ENCODE measurements at places on chromosomes 1 and 21. TPM values are rescaled to one million over a fixed set of nuclear protein-coding genes. Genes with fewer than 3 reads are reported as not detected.
A peak's percentile ranks its signal among the peaks of the same experiment; 100 is the strongest.

DNA sequence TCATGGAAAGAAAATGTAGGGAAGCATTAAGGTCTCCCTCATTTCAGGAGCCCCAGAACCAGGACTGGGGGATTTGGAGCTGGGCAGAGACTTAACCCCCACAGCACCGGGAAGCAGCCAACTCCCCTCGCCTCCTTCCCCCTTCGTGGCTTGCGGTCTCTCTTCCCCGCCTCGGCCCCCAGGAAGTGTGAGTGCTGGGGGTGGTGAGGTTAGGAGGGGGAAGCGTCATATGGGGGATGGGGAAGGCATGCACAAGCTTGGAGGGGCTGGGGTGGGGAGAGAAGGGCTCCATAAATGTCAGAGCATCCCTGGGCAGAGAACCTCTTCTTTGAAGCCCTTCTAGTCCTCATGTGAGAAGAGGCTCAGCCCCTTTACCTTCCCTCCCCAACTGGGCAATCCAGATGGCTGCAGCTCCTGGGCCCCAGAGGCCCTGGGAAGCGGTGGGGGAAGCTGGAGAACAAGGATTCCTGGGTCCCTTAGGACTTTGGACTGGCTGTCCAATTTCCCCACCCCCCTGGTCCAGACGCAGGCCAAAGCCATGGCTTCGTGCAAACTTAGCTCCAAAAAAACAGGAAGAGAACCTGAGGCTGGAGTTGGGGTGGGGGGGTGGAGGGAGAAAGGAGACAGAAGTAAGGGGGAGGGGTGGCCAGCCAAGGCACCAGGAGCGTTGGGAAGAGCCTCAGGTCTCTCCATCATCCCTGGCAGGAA lies 7.8 kb downstream of the ZBTB7B start:
- no peaks in the 10 kb centered on the region for H3K27me3 ChIP-seq
- no peak overlapping the region for H3K27ac ChIP-seq
- H3K36me3 ChIP-seq = peaks cover 29% of the 10 kb centered on the region
- no peak overlapping the region for H3K4me3 ChIP-seq

GRCh38 chr1:156510709-156511108 lies 10.1 kb upstream of the MEF2D start:
- H3K27me3 ChIP-seq = no peaks in the 10 kb centered on the region
- no peaks in the 10 kb centered on the region for H3K36me3 ChIP-seq
- no peak for DNase-seq
- H3K27ac ChIP-seq = peak overlapping the region; percentile 45

DNA sequence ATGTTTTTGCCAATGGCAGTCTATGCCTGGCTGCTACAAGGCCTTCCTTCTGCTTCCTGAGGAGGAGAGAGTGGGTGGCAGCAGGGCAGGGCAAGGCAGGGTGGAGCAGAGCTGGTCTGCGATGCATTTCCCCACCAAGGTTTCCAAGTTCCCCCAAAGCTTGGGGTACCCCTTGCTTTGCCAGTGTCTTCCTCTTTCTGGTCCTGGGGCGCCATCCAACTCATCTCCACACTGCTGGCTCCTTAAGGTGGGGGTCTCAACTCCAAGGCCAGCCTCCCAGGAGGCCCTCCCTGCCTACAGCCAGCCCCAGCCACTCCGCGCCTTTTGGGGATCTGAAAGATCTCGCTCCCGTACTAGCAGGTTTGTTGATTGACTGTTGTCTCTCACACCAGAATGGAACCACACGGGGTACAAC lies 3.9 kb upstream of the SKI start:
- H3K27ac ChIP-seq = no peak overlapping the region
- H3K4me1 ChIP-seq = peaks cover 10% of the 10 kb centered on the region
- no peaks in the 10 kb centered on the region for H3K27me3 ChIP-seq
- no peak for DNase-seq
- peaks cover 3% of the 10 kb centered on the region for H3K36me3 ChIP-seq

DNA sequence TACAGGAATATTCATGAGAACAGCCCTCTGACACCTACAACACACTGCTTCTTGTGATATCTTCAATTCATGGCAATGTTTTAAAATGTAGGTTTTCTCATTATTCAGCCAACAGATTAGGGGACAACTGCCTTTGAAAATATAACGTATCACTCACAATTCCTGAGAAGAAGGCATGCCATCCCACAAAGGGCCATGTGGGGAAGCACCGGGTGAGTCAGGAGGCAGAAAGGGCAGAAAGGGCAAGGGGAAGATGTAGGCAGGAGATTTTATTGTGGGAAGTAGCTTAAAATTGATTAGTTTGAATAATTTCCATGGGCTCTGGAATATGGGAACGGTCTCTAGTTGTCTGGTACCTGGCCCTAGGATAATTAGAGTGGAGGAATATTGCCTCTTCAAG lies 165.7 kb downstream of the HHIPL2 start:
- H3K27ac ChIP-seq = no peak overlapping the region
- H3K27me3 ChIP-seq = peaks cover 2% of the 10 kb centered on the region
- no peak overlapping the region for H3K4me3 ChIP-seq
- DNase-seq = no peak
- H3K4me1 ChIP-seq = no peaks in the 10 kb centered on the region

- DNase-seq = no peak
- no peak overlapping the region for H3K4me3 ChIP-seq
These were observed 142.8 kb downstream of the HUNK start for GRCh38 chr21:32015461-32016139.

GRCh38 chr1:167469280-167469965 lies 48.9 kb downstream of the CD247 start:
- H3K4me1 ChIP-seq = peaks cover 3% of the 10 kb centered on the region
- no peaks in the 10 kb centered on the region for H3K36me3 ChIP-seq
- no peak overlapping the region for H3K4me3 ChIP-seq

GRCh38 chr1:50109116-50109515 lies 396 bp downstream of the ELAVL4 start:
- DNase-seq = no peak
- H3K27me3 ChIP-seq = peaks cover 26% of the 10 kb centered on the region
- peaks cover 3% of the 10 kb centered on the region for H3K4me1 ChIP-seq

DNA sequence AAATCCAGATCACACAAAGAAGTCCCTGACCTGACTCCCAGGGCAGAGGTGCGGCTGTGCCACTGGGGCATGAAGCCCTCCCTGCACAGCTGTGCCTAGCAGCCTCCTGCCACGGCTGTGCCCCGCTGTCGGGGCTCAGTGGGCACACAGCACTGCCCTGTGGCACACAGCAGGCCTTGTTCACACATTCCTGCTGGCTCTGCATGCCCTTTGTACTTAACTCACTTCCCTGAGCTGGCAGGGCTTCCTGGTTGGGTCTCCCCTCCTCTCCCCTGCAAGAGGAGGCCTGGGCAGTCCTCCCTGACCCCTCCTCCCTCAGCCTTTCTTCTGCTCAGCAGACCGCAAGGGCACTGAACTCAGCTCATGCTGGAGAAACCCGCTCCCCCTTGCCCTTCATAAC lies 14.8 kb downstream of the LHX4 start:
- peaks cover 5% of the 10 kb centered on the region for H3K4me1 ChIP-seq
- no peaks in the 10 kb centered on the region for H3K36me3 ChIP-seq
- no peak overlapping the region for H3K27ac ChIP-seq
- peaks cover 51% of the 10 kb centered on the region for H3K27me3 ChIP-seq
- H3K4me3 ChIP-seq = no peak overlapping the region
- DNase-seq = no peak

- H3K36me3 ChIP-seq = no peaks in the 10 kb centered on the region
- H3K27me3 ChIP-seq = no peaks in the 10 kb centered on the region
These were observed 318.2 kb downstream of the NEGR1 start for GRCh38 chr1:71964188-71964587.

IVL gene
- not detected for total RNA-seq

LCE3D gene
- total RNA-seq = not detected

DNA sequence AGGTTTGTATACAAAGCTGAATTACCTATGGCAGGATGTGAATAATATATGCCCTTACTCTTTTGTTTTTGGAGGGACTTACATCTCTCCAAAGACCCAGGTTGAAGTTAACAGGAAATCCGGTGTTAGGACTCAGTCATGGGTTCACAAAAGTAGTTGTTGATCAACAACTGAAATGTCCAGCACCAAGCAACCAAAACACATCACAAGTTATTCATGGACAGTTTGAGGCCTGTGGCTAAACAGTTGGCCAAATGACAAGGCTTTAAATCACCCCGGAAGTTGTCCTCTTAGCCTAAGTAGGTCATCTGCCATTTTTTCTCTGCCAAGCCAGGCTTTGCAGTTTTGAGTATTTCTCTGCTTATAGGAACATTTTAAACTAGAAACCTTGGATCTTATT lies 89.9 kb downstream of the CD247 start:
- peaks cover 37% of the 10 kb centered on the region for H3K4me1 ChIP-seq
- H3K27me3 ChIP-seq = no peaks in the 10 kb centered on the region
- no peak for DNase-seq
- H3K27ac ChIP-seq = no peak overlapping the region

DNA sequence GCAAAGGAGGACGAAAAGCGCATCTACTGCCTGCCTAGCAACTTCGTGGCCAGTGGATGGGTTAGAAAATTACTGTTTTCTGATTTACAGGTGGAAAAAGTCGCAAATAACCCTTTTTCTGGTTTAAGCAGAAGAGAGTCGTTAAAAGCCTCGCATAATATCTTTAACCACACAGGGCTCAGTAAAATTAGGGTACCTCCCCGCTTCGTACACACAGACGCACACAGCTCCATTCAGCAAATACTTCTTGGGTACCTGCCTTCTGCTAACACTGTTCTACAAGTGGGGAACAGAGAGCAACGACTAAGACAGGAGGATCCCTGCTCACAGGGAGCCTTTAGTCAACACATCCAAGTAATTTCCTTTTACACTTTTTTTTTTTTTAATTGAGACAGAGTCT lies 704 bp downstream of the ALG6 start:
- peak overlapping the region; percentile 86 for H3K4me3 ChIP-seq
- no peak for DNase-seq
- peak overlapping the region; percentile 86 for H3K27ac ChIP-seq
- H3K36me3 ChIP-seq = peaks cover 10% of the 10 kb centered on the region
- H3K4me1 ChIP-seq = peaks cover 16% of the 10 kb centered on the region

TSPAN2 gene
- 8.9 TPM for total RNA-seq

TENT5C gene
- total RNA-seq = 15.3 TPM

DNA sequence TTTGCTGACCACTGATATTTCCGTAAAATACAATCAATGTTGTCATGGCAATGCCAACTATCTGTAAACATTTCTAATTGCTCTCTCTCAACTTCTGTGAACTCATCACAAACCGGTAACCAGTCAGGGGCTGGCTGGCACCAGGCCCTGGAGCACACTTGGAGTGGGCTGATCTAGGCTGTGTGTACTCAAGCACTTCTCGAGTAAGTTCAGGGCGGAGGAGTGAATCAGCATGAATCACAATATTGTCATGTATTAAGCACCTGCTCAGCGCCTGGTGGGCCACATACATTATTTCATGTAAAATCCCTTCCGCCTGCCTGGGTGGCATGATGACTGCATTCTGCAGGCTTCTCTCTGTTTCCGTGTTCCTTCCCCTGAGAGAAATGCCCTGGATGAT lies 212.4 kb downstream of the FOXD2 start:
- no peaks in the 10 kb centered on the region for H3K36me3 ChIP-seq
- no peak overlapping the region for H3K4me3 ChIP-seq
- no peak overlapping the region for H3K27ac ChIP-seq
- no peak for DNase-seq
- peaks cover 15% of the 10 kb centered on the region for H3K4me1 ChIP-seq

GRCh38 chr1:189315035-189315901 lies 1162.4 kb downstream of the BRINP3 start:
- H3K36me3 ChIP-seq = no peaks in the 10 kb centered on the region
- DNase-seq = no peak
- H3K4me1 ChIP-seq = no peaks in the 10 kb centered on the region
- no peaks in the 10 kb centered on the region for H3K27me3 ChIP-seq

DNA sequence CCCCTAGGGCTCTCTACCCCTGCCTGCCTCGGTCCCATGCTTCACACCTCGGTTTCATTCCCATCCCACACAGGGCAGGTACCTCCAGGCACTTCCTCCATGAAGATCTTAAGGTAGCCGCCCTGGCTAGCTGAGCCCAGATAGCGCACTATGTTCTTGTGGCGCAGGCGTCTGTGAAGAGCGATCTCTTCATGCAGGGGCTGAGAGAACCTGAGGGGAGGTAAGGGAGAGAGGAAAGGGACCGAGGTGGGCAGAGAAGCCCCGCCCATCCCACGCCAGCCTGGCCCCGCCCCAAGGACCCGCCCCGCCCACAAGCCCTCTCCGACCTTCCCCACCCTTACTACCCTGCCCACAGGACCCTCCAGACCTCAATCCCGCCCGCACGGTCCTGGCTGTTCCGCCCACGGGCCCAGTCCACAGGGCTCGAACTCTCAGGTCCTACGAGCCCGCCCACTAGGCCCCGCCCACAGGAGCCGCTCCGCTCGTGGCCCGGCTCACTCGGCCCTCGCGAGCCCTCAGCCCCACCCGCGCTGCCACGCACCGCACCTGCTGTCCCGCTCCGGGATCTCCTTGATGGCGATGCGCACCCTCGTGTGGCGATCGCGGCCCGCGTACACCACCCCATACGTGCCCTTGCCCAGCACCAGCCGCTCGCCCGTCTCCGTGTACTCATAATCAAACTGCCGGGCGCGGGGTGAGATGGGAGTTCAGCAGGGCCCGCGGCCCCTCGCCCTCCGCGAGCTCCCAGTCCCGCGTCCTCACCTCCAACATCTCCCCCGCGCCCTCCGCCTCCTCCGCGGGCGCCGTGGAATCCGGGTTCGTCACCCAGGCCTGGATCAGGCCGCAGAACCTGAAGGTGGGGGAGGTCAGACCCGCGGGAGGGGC lies 6.4 kb downstream of the MAP3K6 start:
- peaks cover 41% of the 10 kb centered on the region for H3K4me1 ChIP-seq
- H3K36me3 ChIP-seq = peaks cover 30% of the 10 kb centered on the region
- no peak overlapping the region for H3K27ac ChIP-seq
- H3K27me3 ChIP-seq = peaks cover 33% of the 10 kb centered on the region
- DNase-seq = peak; percentile 28
- H3K4me3 ChIP-seq = peak overlapping the region; percentile 7

- no peak overlapping the region for H3K27ac ChIP-seq
- no peak for DNase-seq
- peaks cover 23% of the 10 kb centered on the region for H3K4me1 ChIP-seq
- no peak overlapping the region for H3K4me3 ChIP-seq
- H3K36me3 ChIP-seq = no peaks in the 10 kb centered on the region
These were observed 16.5 kb upstream of the LHX4 start for GRCh38 chr1:180213401-180214170.

DSCAM gene
- total RNA-seq = 8.2 TPM

DNA sequence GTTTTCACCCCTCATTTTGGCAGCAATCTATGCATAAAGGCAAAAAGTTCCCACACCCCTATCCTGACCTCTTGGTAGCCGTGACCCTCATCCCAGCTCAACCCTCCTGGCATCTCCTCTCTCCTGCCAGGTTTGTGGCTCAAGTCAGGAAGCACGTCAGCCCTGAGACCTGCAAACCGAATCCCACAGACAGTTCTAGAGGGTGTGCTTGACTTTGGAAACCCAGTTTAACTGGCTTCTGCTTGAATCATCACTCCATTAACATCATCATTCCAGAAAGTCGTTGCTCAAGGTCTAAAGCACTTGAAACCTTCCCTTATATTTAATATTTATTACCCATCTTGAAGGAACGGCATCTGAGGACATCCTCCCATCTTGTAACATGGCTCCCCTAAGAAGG lies 133.4 kb upstream of the ERG start:
- no peaks in the 10 kb centered on the region for H3K4me1 ChIP-seq
- no peaks in the 10 kb centered on the region for H3K27me3 ChIP-seq
- H3K4me3 ChIP-seq = no peak overlapping the region
- DNase-seq = no peak
- H3K36me3 ChIP-seq = no peaks in the 10 kb centered on the region

HPDL gene
- total RNA-seq = 2.0 TPM
